ENCODE measurements at places on chromosomes 4 and X. TPM values are rescaled to one million over a fixed set of nuclear protein-coding genes. Genes with fewer than 3 reads are reported as not detected.

TMPRSS11B gene
- total RNA-seq = not detected

DNA sequence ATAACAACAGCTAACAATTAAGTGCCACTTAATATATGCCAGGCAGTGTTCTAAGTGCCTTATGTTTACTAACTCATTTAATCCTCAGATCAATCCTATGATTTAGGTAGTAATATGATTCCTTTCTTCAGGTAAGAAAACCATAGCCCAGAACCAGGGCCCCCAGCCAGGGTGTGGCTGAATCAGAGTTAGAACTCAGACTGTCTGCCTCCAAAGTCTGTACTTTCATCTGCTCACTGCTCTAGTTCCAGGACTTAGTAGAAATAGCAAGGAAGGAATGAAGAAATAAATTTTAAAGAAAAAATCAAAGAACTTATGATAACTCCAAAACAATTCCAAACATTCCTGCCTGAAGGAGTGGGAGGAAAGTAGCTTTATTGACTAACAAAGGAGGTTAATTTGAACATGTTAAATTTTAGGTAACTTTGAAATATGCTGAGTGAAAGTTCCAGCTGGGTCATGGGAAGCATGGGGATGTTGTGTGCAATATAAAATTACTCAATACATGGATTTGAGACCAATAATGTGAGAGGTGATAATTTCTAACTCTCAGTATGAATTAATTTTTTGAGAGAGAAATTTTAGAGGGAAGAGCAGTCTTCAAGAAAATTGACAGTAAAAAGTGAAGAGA lies 8.8 kb upstream of the ADH1C start:
- DNase-seq = no peak

FDCSP gene
- total RNA-seq = not detected

DNA sequence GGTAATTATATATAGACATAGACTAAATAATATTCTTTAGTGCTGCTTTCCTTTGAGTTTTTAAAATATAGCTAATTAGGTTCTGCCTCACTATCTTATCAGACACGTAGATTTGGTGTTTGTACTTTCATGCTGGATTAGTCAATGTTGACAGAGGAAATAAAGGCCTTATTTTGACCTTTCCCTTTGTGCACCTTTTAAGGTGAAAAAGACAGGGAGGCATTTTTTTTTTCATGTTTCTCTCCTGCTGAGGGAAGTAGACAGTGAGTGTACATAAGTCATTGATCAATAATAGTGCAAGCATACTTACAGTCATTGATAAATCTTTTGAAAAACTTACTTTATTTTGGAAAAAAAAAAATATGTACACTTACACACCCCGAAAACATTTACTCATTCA lies 467.8 kb downstream of the GRXCR1 start:
- DNase-seq = no peak

HGFAC gene
- 65.0 TPM for total RNA-seq

DNA sequence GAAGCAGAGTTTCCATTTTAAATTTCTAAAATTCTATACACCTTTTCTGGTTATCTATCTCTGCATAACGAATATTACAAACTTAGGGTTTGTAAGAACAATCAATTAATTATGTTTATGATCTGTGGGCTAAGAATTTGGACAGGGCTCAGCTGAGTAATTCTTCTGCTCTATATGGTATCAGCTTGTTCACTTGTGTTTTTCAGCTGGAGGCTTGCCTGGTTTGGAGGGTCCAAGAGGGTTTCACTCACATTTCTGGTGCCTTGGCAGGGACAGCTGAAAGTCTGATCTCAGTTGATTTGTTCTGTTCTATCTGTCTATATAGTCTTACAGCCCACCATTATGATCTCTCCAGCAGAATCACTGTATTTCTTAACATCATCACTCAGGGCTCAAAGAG lies 57.8 kb upstream of the ADGRA3 start:
- no peak for DNase-seq

DNA sequence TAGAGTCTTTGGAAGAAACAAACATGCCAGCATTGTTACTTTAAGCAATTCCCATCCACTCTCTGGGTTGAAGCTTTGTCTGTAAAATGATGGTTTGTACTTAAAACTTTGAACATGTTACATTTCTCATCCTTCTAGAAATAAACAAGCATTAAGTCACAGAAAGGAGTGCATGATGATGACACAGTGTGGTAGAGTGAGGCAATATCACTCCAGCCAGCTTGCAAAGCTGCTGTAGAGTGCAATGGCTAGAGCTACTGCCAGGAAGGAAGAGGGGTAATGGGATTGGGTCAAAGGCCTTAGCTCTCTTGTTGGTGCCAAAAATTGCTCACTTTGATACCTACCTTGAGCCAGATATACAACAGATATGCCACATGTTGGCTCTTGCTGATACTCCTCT lies 12.3 kb upstream of the ENOX2 start:
- DNase-seq = no peak

GLRA3 gene
- not detected for total RNA-seq

ASMTL gene
- 10.3 TPM for total RNA-seq

IGSF1 gene
- 50.7 TPM for total RNA-seq

DSPP gene
- not detected for total RNA-seq

DNA sequence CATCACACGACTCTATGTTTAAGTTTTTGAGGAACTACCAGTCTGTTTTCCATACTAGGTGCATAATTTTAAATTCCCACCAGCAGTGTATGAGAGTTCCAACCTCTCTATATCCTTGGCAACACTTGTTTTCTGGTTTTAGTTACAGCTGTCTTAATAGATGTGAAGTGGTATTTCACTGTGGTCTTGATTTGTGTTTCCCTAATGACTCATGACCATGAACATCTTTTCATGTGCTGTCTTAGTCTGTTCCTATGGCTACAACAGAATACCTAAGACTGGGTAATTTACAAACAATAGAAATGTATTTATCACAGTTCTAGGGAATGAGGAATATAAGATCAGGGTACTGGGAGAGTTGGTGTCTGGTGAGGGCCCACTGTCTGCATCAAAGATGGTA lies 51.5 kb upstream of the GPR78 start:
- DNase-seq = no peak

- no peak for DNase-seq
Measured at GRCh38 chrX:20743046-20743445, 476.3 kb upstream of the RPS6KA3 start.

DDIT4L gene
- total RNA-seq = 0.14 TPM

DNA sequence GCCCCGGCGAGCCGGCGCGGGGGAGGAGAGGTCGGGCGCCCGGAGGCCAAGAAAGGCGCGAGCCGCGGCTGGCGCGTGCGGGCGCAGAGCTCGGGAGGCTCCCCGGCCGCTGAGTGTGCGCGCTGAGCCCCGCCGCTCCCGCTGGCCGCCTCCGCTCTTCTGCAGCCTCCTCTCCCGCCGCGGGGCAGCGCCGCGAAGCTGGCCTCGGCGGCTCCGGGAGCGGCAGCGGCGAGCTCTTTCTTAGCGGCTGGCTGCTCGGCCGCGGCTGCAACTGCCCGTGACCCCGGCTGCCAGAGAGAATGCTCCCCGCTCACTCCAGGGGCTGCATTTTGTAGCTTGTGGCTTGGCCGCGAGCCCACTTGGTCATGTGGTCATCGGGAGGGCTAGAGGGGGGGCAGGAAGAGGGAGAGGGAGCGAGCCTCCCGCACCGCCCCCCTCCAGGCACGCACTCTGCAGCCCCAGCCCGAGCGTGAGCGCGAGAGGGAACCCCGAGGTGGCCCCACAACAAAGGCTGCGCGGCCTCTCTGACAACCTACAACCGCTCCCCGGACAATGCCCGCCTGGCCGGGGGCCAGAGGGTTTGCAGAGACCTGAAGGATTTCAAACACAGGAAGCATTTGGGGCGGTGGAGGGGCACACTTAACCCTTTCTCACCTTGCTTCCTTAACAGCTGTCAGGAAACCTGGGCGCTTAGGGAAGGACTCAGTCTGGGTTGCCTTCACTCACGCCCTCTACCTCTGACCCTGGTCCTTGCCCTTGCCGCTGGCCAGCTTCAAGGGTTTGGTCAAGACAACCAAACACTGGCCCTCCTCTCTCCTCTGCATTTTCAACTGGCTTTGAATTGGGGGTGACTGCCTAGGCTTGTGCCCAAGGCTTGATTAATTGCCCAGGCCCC lies at the start of gene APLN:
Gene APLN, minus strand, starts transcription at position 305 of the 895 bp plus-strand sequence. CDS start 326 bp downstream, outside the sequence.
- no peak for DNase-seq

GRCh38 chr4:151744614-151745013 lies 16.2 kb downstream of the GATB start:
- no peak for DNase-seq

- no peak for DNase-seq
Measured at GRCh38 chr4:183600189-183600685, 58.7 kb downstream of the RWDD4 start.

- DNase-seq = no peak
Measured at GRCh38 chrX:41002026-41002425, 83.2 kb upstream of the USP9X start.

- DNase-seq = no peak
Measured at GRCh38 chrX:95290455-95290854, 1394.2 kb upstream of the DIAPH2 start.

ENPEP gene
- 41.5 TPM for total RNA-seq

PLXNA3 gene
- 1.1 TPM for total RNA-seq

- DNase-seq = peak; percentile 80
Measured at GRCh38 chr4:6749340-6750171, 33.0 kb upstream of the KIAA0232 start.

C4orf17 gene
- not detected for total RNA-seq

GRCh38 chrX:11770320-11770719 lies 12.3 kb downstream of the MSL3 start:
- DNase-seq = peak; percentile 34

OPRPN gene
- total RNA-seq = not detected

EDA2R gene
- total RNA-seq = not detected

SMPX gene
- not detected for total RNA-seq

CTSO gene
- 36.7 TPM for total RNA-seq

GRCh38 chr4:30717208-30718020 lies 2.8 kb upstream of the PCDH7 start:
- DNase-seq = no peak

DUSP9 gene
- total RNA-seq = 164 TPM

DNA sequence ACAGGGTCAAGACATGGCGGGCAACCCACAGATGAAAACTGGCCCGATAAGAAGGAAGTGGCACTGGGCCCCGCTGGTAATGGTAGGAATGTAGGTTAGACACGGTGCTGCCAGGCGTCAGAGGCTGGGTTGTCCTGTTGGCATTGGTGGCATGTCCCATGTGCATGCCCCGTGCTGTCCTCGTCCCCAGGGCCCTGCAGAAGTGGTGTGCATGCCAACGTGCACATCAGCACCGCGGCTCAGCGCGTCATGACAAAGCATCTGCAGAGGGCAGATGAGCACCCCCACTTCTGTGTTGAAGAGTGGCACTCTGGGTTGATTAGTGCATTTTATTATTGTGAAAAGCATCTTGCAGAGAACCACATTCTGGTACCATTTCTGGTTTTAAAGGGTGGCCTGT lies 35.6 kb downstream of the NELFA start:
- no peak for DNase-seq

DNA sequence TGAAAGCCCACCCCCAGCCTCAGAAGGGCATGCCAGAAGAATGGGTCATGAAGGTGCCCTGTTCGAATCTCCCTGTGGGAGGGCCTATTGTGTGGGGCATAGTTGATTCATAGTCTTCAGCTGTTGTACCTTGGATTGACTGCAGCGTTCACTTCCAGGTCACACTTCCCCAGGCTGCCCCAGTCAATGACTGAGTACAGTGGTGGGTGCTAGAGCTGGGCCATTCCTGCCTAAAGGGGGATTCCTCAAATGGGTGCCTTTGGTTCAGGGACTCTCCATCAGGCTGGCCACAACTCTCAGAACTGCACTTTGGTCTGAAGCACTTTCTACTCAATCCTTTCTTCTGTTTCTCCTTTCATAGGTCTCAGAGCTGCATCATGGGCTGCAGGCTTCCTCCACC lies 35.0 kb upstream of the RASGEF1B start:
- no peak for DNase-seq

TMPRSS11F gene
- not detected for total RNA-seq

GRCh38 chrX:22737541-22737940 lies 262.2 kb upstream of the DDX53 start:
- DNase-seq = no peak

GRCh38 chr4:102589743-102590142 lies 88.6 kb downstream of the NFKB1 start:
- DNase-seq = no peak

GRCh38 chr4:87416965-87417364 lies 5.4 kb upstream of the NUDT9 start:
- no peak for DNase-seq

DNA sequence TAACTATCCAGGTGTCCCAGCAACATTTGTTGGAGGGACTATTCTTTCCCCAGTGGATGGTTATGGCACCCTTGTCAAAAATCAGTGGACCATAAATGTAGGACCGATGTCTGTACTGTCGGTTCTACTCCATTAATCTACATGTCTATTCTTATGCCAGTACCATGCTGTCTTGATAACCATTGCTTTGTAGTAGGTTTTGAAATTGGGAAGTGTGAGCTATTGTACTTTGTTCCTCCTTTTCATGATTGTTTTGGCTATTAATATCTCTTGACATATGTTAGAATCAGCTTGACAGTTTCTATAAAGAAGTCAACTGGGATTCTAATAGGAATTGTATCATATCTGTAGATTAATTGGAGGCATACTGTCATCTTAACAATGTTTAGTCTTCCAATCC lies 112.7 kb downstream of the HNRNPD start:
- no peak for DNase-seq

DNA sequence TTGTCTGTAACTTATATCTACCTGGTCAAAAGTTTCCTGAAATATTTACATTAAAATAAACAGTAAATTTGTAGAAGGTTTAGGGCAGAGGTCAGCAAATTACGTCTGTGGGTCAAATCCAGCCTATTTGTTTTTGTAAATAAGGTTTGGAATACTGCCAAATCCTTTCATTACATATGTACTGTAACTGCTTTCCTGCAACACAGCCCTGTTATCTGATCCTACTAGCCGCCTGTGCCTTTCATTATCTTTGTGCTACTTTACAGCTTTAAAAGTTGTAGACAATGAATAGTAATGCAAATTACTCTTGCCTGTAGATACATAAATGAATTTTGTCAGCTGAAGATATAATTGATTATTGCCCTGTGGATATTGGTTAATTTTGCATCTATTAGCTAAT lies 369.6 kb upstream of the SLC7A11 start:
- no peak for DNase-seq

- DNase-seq = peak; percentile 90
Measured at GRCh38 chrX:1453951-1454785, 1.5 kb upstream of the ASMTL start.

KLB gene
- 28.0 TPM for total RNA-seq

DCLK2 gene
- total RNA-seq = 1.7 TPM

DNA sequence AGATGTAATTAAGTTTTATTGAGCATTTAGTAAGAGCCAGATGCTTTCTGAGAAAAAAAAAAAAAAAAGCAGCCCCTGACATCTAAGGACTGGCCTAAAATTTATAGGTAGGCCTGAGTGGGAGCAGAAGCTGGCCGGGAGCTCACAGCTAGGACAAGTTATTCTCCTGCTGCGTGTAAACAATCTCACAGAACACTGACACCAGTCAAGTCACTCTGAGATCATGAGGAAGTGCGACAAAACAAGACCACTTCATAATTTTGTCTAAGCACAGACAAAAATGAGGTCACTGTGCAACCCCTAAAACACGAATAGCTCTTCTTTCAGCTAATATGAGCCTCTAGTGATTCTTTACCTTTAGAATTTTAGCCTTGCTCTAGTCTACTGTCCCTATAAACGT lies 15.3 kb upstream of the NSUN7 start:
- no peak for DNase-seq

NXF2B gene
- not detected for total RNA-seq

FAM156B gene
- total RNA-seq = 8.8 TPM

- no peak for DNase-seq
Measured at GRCh38 chr4:129043523-129043922, 49.8 kb downstream of the SCLT1 start.

LRRC66 gene
- not detected for total RNA-seq

SPACA5 gene
- not detected for total RNA-seq

SLC16A2 gene
- 10.0 TPM for total RNA-seq

- no peak for DNase-seq
Measured at GRCh38 chr4:81030981-81031791, 678 bp downstream of the BMP3 start.
